Osteocyte (in vitro differentiated cells): ENCODE measurements at places on chromosomes 7 and 10. TPM values are rescaled to one million over a fixed set of nuclear protein-coding genes. Genes with fewer than 3 reads are reported as not detected.

GRCh38 chr10:97719602-97720001 lies 6.1 kb downstream of the MARVELD1 start:
- peaks cover 42% of the 10 kb centered on the region for H3K4me1 ChIP-seq
- H3K4me3 ChIP-seq = no peak overlapping the region
- peaks cover 23% of the 10 kb centered on the region for H3K36me3 ChIP-seq
- H3K27me3 ChIP-seq = no peaks in the 10 kb centered on the region

GRCh38 chr10:73519336-73519735 lies 23.5 kb upstream of the PPP3CB start:
- no peak for DNase-seq
- H3K4me3 ChIP-seq = no peak overlapping the region
- peaks cover 3% of the 10 kb centered on the region for H3K36me3 ChIP-seq
- no peak overlapping the region for H3K27ac ChIP-seq

DNA sequence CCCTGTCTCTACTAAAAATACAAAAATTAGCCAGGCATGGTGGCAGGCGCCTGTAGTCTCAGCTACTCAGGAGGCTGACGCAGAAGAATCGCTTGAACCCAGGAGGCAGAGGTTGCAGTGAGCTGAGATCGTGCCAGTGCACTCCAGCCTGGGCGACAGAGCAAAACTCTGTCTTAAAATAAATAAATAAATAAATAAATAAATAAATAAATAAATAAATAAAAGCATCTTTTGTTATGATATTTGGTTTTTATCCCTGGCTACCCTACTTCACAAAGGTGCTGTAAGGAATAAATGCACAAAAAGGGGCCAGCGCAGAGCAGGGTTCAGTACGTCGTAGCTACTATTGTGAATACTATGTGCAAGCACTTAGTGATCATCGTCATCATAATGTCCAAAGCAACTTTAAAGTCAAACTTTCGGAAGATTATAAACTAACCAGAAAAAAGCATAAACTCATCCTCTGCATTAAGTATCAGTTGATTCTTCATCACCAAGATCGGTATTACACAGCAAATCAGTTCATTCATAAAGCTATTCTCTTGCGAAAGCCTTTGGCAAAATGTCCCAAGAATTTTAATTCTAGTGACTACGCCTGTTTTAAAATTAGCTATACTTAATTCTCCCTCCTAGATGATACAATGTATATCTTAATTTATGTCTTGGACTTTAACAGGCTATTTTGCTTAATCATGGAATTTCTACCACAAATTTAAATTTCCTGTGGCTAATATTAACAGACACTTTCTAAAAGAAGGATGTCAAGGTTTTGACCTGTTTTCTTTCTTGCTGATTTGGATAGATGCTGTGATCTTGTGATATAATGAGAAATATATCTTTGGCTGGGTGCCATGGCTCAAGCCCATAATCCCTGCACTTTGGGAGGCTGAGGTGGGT lies 7.6 kb upstream of the NFE2L3 start:
- H3K27me3 ChIP-seq = peaks cover 34% of the 10 kb centered on the region
- no peak for DNase-seq
- no peaks in the 10 kb centered on the region for H3K36me3 ChIP-seq
- H3K27ac ChIP-seq = no peak overlapping the region

- H3K4me1 ChIP-seq = no peaks in the 10 kb centered on the region
- H3K27me3 ChIP-seq = peaks cover 39% of the 10 kb centered on the region
- no peak overlapping the region for H3K27ac ChIP-seq
- no peak for DNase-seq
- no peak overlapping the region for H3K4me3 ChIP-seq
- H3K36me3 ChIP-seq = no peaks in the 10 kb centered on the region
Observed at GRCh38 chr7:88243345-88243909, 23.6 kb upstream of the SRI start.

DNA sequence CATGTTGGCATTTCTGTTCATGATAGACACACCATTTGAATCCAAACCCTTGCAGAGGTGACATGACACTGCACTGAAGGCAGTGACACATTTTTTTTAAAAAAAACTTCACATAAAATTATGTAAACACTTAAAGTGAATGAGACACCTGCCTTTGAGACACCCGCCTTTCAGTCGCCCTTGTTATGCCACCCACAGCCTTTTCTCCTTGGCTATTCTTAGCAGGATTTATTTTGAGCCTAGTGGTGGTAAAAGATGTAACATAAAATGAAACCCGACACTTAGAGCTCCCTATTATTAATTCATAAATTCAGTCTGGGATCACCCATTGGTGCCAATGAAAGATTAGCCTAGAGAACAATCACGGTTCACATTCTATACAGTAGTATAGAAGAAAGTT lies 161.3 kb downstream of the DYNC1I1 start:
- no peak for DNase-seq
- H3K4me3 ChIP-seq = no peak overlapping the region
- no peaks in the 10 kb centered on the region for H3K27me3 ChIP-seq
- no peaks in the 10 kb centered on the region for H3K4me1 ChIP-seq

DNA sequence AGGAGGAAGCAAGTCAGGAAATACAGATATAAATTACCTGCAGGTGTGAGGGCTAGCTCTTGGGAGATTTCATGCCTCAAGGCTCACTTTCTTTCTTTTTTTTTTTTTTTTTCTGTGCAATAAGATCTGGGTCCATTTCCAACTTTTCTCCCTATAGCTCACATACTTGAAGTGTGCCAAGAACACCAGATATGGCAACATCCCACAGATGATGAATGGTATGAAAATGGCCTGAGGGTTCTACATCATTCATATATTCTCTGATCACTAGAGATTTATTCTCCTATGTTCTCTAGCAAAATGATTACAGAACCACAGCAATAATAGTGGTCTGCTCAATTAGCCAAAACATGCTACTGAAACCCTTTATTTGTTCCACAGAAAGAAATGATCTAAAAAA lies 117.2 kb downstream of the LRRTM3 start:
- H3K4me3 ChIP-seq = no peak overlapping the region
- DNase-seq = no peak
- H3K4me1 ChIP-seq = no peaks in the 10 kb centered on the region
- H3K27ac ChIP-seq = no peak overlapping the region
- no peaks in the 10 kb centered on the region for H3K36me3 ChIP-seq
- peaks cover 3% of the 10 kb centered on the region for H3K27me3 ChIP-seq

GRCh38 chr7:2477447-2478398 lies 1.5 kb upstream of the GRIFIN start:
- no peak overlapping the region for H3K27ac ChIP-seq
- no peaks in the 10 kb centered on the region for H3K36me3 ChIP-seq
- H3K4me1 ChIP-seq = peaks cover 24% of the 10 kb centered on the region
- no peaks in the 10 kb centered on the region for H3K27me3 ChIP-seq
- H3K4me3 ChIP-seq = no peak overlapping the region
- no peak for DNase-seq

- H3K27me3 ChIP-seq = no peaks in the 10 kb centered on the region
- no peak for DNase-seq
- H3K4me1 ChIP-seq = peaks cover 21% of the 10 kb centered on the region
- no peak overlapping the region for H3K27ac ChIP-seq
- H3K4me3 ChIP-seq = no peak overlapping the region
- peaks cover 8% of the 10 kb centered on the region for H3K36me3 ChIP-seq
Observed at GRCh38 chr10:293636-294035, 158.4 kb downstream of the ZMYND11 start.

GRCh38 chr7:31864646-31865045 lies 177.6 kb downstream of the PPP1R17 start:
- H3K36me3 ChIP-seq = peaks cover 68% of the 10 kb centered on the region
- H3K4me1 ChIP-seq = peaks cover 8% of the 10 kb centered on the region
- no peak overlapping the region for H3K4me3 ChIP-seq
- no peak for DNase-seq
- H3K27ac ChIP-seq = no peak overlapping the region
- no peaks in the 10 kb centered on the region for H3K27me3 ChIP-seq

DOCK4 gene
- total RNA-seq = 44.1 and 44.9 TPM in 2 replicates

PON1 gene
- total RNA-seq = not detected in 2 replicates
